GM13977 (cell line): ENCODE measurements at places on chromosomes 12 and 14.

GRCh38 chr12:108730365-108731104 lies 783 bp downstream of the CORO1C start:
- DNase-seq: peak; percentile 63

GRCh38 chr14:36256126-36256801 lies 64.2 kb downstream of the MBIP start:
- DNase-seq: no peak

DNA sequence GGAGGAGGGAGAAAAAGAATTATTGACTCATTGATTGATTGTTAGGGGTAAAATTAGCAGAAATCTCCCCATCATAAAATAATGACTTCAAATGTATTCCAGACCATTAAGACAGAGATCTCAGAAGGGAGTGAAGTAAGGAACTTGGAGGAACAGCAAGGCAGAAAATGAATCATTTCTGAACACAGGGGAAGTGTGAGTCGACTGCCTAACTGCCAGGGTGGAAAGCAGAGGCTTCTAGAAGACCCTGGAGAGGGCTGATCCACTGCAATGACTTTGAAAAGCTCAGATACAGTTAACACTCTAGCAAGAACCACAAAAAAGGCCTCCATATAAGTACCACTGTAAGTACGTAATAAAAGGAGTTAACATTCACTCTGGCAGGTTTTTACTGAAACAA lies 9.7 kb downstream of the GLTP start:
- DNase-seq: no peak

DNA sequence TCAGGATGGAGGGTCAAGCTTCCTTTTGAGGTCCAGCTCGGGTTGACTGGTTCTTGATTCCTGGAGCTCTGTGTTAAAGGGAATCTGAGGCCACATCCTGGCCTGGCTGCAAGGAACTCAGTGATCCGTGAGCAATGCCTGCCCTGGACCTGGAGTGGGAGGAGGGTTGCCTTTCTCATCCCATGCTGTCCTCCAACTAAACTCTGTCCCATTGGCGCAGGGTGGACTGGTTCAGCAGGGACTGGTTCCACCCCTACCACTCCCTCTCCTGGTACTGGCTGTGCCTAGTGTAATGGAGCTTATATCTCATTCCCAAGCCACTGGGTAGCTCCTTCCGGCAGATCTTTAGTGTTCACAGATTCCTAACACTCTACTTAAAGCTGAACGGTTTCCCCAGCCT lies 3.9 kb upstream of the CMKLR1 start:
- no peak for DNase-seq

- no peak for DNase-seq
Measured at GRCh38 chr14:105059925-105060565, 5.2 kb downstream of the GPR132 start.
